ENCODE measurements at places on chromosomes 4 and X.

GRCh38 chrX:152893980-152894610 is 3.8 kb upstream of the ZNF185 start:
- DNase-seq, result no peak

DNA sequence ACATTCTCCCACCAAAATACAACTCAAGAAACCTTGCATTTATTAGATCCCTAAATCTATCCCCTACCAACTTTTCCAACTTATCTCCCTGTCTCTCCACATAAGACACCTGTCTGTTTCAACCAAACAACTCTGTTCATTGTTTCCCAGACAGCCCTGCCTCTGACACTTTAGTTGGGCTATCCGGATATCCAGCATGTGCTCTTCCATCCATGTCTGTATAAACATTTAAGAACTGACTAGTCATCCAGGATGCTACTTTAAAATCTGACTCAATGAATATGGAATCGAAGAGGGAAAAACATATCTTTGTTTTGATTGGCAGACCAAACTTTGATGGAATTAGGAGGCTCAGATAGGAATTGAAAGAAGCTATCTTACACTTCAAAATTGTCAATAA is 143.2 kb upstream of the DCAF8L1 start:
- no peak for DNase-seq

DNA sequence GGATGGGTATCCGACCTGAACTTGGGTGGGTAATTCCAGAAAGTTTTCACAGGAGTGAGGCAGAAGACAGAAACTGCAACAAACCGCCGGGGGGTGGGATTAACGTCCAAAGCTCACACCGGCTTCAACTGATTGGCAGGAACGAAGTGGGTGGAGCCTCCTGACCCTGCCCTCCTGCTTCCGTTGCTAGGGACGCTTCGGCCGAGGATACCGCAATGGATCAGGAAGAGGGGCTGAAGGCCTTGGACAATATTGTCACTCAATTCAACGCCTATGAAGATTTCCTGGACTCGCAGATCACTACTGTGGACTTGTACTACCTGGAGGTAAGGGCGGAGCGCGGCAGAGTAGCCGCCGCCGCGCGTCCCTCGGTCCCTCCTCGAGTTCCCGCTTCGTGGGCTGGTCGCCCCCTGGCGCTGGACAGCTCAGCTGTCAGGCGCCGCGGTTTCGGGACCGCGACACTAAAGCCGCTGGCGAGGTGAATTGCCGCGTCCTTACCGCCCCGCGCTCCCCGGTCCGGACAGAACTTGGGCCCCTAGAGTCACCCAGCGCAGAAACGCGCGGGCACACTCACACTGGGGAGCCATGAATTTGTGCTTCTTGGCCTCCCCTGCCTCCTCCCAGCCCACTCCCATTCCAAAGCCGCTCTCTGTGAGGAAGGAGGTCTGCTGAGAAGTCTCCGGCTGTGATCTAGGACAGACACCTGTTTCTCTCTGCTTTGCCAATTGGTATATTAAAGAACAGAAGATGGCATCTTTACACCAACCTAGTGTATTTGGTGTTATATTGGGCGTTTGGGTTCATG is at the start of gene CFAP299:
CFAP299 (plus strand) TSS at position 177 of the 805 bp plus-strand sequence.
- peak; percentile 68 for DNase-seq

DNA sequence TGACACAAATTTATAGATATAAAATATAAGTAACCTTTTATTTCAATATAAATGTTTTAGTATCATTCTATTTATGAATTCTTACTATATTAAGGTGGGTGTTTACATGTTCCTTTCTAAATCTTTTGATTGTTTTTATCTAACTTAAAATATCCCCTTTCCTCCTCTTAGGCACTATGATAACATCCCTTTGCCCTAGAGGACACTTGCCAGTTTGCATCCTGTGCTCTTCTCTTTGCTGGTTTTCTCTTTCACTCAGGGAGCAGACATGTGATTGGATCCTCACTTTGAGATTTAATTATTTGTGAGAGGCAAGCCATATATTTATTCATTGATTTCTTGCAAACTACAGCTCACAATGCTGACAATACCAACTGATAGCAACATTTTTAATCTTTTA is 16.2 kb downstream of the LRIT3 start:
- DNase-seq, result no peak

DNA sequence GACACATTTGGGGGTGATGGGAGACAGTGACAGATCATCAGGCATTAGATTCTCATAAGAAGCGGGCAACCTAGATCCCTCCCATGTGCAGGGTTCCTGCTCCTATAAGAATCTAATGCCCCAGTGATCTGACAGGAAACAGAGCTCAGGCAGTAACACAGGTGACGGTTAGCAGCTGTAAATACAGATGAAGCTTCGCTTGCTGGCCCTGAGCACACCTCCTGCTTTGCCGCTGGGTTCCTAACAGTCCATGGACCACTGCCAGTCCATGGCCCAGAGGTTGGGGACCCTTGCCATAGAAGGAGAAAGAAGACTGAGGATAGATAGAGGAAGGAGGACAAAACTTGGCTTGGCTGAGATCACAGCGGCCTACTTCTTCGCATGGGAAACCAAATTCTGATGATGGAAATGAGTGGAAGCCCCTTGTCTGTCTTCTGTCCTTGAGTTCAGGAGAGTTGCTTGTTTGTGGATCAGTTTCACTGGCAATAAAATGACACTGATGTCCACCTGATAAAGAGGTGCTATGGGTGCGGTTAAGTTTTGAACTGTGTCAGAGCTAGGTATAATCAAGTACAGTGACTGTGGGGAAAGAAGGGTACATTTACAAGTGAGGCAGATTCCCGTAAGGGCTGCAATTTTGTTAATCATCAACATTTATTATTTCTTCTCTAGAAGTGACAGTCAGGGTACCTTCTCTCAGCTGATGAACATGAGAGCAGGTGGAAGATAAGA is 1.7 kb upstream of the TIFA start:
- no peak for DNase-seq

GRCh38 chr4:188695261-188695660 is 556.0 kb downstream of the TRIML1 start:
- no peak for DNase-seq

DNA sequence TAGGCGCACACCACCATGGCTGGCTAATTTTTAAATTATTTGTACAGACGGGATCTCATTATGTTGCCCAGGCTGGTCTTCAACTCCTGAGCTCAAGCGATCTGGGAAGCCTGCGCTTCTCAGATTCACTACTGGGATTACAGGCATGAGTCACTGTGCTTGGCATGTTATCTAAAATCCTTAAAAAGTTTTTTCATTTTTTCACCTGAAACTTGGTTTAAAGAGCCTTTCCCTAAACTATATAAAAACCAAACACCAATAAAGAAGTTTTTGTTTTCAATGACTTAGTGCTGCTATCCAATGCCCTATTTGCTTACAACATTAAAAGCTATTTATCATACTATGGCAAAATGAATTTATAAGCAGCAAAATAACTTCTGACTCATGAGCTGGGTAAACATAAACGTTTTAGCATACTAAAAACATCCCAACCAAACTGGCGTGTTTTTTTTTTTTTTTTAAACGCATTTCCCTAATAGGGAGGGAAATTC is 127.8 kb downstream of the UBE2K start:
- DNase-seq, result no peak

DNA sequence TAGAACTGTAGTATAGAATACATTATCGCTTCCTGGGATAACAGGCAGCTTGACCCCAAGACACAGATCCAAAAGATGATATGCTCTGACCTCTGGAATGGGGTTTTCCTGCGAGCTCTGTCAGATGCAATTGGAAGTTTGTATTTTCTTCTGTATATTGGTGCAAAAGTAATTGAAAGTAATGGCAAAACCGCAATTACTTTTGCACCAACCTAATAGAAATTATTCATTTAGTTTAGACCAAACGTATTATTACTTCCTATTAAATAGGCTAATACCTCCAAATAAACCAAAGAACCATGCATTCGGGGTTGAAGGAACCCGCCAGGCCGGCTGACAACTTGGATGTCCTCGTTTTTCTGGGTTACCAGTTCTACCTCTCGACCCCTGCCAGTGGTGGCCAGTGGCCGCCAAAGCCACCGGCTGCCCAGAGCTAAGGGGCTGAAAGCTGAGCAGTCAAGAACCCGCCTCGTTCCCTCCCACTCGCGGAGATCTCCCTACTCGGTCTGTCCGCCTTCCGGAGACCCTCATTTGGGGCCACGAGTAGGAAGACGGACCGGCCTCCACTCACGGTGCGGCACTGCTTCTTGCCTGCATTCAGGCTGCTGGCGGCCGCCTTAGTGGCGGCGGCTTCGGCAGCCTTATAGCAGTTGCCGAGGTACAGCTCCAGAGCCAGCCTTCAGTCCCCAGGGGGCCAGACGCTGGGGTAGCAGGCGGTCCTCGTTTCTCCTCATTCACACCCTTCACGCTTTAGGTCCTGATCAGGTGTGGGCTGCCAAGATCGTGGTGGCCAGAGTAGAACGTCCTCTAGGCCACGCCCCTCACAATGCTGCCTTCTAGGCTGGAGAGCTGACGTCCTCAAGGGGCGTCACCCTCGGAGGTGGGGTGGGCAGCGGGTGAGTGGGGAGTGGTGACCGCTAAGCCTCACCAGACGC is 121.9 kb downstream of the RBMX2 start:
- peak; percentile 17 for DNase-seq

DNA sequence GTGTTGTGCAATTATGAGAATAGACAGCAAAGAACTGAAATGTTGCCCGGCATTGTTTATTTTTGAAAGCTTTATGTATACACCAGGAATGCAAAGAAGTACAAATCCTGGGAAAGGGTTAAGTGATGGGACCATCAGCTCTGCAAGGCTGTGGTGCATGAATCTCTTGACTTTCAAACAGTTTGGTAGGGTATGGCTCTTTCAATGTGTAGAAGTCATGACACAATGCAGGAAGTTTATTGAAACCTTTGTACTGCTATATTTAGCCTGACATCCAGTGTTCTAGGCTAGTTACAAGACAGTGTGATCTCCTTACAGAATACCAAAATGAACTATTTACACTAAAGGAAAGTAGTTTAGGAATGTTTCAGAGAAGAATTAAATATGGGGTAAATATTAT is 206.8 kb upstream of the HAND2 start:
- DNase-seq, result no peak

- DNase-seq, result no peak
Observed at GRCh38 chrX:148228521-148228920, 247.4 kb downstream of the FMR1NB start.

- no peak for DNase-seq
Observed at GRCh38 chr4:22508376-22508775, 7.5 kb downstream of the ADGRA3 start.

DNA sequence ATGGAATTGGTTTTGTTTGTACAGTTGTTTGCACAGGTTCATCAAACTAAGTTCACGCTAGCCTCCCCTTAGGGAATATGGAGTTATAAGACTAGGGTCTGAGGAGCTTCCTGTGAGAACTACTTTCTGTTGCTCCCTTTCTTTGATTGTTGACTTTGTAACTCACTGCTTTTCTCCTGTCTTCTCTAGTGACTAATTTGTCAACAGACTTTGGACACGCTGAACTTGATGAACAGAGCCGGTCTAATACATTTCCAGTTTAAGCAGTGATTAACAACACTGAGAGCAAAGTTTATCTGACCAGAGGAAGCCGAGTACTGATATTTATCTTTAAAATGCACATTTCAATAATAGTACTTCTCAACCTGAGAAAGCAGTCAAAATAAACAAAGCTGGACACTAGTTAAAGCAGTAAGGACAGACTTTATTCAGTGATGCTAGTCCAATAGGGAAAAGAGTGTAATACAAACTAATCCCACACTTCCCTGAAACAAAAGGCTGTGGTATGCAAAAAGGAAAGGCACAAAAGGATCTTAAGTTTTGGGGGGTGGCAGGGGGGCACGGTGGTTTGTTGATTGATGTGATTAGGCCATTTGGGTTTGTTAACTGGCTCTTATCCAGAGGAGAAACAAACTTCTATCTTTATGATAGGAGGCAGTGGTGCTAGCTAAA is 2.7 kb upstream of the NUDT9 start:
- DNase-seq, result no peak

DNA sequence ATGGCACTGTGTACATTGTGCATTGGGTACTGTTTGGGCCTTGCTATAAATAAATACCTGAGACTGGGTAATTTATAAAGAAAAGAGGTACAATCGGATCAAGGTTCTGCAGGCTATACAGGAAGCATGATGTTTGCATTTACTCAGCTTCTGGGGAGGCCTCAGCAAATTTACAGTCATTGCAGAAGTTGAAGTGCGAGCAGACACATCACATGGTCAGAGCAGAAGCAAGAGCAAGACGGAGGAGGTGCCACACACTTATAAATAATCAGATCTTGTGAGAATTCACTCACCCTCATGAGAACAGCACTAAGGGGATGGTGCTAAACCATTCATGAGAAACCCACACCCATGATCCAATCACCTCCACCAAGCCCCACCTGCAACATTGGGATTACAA is 505.0 kb downstream of the ARAP2 start:
- no peak for DNase-seq

DNA sequence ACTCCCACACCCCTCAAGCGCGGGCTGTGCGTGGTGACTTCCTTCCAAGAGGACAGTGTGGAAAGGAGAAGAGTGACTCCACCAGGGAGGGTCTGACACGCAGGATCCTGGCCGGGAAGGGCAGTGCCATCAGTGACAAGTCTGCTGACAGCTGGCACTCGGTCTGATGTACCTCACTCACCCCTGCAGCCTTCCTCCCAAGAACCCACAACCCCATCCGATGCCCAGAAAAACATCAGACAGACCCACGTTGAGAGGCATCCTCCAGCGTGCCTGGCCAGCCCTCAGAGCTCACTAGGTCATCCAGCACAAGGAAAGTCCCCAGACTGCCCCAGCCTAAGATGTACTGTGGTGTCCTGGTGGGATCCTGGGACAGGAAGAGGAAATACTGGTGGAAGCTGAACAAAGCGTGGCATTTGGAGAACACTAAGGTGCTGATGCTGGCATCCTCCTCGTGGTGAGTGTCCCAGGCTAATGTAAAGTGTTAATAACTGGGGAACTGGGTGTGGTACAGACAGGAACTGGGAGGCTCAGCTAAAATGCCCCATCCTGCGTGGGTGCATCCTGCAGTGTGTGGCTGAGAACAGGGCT is 200.0 kb upstream of the PSAPL1 start:
- no peak for DNase-seq

DNA sequence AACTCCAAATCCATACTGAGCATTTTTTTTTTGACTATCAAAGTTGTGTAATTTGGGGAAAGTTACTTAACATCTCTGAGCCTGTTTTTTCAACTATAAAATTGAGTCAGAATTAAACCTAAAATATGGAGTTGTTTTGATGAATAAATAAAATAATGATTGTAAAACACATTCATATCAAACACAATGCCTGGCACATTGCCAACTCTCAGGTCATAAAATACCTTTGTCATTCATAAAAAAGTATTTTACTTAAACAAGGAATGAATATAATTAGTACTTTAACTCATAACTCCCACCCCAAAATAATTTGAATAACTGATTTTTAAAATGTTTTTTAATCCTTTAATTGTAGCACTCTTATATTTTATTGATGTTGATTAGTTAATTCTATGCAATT is 3.8 kb upstream of the GPR174 start:
- DNase-seq, result no peak

DNA sequence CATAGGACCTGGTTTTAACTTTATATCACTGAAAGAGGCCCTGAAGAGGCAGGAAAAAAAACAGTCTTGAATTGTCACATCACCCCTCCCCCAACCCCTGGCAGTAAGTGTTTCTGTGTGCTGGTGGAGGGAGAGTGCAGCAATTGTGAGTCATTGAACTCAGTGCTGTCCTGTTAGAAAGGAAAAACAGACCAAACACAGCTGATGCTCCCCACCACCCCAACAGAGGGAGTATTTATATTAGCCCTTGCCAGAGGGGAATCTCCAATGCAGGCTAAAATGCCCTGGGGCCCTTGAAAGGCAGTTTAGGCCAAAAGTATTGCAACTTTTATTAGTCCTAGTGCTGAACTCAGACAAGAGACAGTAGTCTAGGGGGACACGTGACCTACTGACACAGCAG is 197.8 kb upstream of the AGTR2 start:
- no peak for DNase-seq

GRCh38 chr4:28913466-28913865 is 1806.7 kb upstream of the PCDH7 start:
- DNase-seq, result no peak

All from tibial nerve (tissue), 4 donors.